ENCODE measurements at places on chromosomes 4 and X.

DNA sequence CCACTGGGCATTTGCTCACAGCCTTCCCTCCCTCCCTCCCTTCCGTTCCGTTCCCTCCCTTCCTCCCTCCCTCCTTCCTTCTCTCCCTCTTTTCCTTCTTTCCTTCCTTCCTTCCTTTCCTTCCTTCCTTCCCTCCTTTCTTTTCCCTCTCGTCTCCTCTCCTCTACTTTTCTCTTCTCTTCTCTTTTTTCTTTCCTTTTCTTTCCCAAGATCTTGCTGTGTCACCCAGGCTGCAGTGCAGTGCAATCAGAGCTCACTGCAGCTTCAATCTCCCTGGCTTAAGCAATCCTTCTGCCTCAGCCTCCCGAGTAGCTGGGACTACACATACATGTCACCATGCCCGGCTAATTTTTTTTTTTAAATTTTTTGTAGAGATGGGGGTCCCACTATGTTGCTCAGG, 26.7 kb upstream of the ING2 start:
- DNase-seq: no peak

GRCh38 chrX:150337536-150337935, 25.6 kb upstream of the MAMLD1 start:
- no peak for DNase-seq

- DNase-seq: no peak
These were observed 49.4 kb downstream of the RPS6KA3 start for GRCh38 chrX:20217271-20217670.

DNA sequence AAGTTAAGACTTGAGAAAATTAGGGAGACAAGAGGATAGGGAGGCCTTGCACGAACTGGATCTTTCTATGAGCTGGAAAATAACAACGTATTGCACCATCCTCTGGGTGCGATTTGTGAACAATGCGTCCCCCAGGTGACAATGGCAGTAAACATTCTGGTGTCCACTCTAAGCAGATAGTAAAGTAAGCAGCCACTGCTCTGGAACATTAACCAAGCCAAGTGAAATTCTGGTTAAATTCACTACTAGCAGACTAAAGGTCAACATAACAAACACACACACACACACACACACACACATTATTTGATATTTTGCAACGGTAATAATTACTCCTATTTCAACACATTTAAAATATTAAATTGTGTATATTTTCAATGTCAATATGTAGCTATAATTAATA, 242.2 kb upstream of the DCAF8L1 start:
- no peak for DNase-seq

DNA sequence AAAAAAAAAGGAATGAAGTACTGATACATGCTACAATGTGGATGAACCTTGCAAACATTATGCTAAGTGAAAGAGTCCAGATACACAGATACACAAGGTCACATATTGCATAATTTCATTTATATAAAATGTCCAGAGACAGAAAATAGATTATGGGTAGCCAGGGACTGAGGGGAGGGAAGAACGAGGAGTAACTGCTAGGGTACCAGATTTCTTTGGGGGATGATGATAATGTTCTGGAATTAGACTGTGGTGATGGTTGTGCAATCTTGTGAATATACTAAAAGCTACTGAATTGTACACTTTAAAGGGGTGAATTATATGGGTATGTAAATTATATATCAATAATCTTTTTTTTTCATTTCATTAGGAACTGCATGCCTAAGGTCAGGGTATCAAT, 20.8 kb upstream of the AP1AR start:
- DNase-seq: no peak

DNA sequence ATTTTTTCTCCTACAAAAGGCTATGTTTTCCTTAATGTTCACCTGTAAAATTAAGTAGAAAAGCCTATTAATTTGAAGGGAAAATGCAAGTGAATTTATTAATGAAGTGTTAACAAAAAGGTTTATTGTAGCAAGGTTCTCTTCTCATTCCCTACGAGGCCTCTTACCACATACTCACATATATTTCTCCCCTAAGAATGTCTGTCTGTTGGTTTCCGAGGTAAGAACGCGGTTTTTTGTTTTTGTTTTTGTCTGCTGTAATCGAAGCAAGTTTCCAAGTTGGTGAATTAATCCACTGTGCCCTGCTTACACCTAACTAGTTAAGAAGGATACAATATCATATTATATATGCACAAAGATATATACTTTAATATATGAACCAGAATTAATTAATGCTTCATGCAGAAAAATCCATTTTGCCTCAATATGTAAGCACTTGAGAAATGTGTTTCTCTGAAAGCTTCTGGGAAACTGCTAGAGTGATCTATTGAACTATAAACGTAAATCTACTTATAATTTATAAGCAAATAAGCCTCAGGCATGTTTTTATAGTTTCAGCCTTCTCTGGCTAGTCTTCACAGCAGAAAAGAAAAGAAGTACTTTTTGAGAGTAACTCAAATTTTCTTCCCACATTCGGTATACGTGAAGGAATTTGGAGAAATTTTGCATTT, 120.8 kb downstream of the EGF start:
- no peak for DNase-seq

DNA sequence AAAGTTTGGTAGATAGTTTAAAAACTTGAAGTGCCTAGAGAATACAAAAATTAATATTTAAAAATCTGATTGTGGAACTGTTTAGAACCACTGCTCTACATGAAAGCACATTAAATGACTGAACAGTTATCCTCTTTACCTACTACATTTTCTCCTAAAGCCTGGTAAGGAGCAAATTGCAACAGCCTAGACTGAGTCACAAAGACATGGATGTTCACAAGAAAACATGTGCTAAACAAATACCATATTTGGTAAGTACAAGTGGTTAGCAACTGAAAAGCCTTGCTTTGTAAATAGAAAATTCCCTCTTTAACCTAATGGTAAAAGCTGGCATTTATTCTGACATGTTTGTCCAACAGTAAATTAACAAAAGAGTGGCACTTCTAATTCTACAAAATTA, 203.1 kb downstream of the FBXO8 start:
- DNase-seq: no peak

DNA sequence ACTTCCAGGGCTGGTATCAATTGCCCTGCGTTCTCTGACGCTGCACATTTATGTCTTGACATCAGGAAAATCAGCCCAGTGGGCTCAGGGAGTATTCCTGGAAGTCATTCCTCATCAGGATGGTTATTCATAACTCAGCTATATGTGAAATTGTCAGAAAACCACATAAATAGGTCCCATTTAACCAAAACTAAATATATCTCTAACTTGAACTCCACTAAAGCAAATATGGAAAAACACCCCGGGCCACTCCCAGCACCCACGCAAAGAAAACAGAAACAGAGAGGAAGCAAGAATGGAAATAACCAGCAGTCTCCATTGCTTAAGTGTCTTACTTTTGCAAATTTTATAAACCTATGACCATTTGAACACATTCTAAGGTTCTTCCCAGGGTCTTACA, 112.0 kb downstream of the IRF2 start:
- no peak for DNase-seq

GRCh38 chrX:12999422-12999821, 24.5 kb downstream of the TMSB4X start:
- peak; percentile 23 for DNase-seq
